ENCODE measurements at places on chromosomes 1 and 21.

DNA sequence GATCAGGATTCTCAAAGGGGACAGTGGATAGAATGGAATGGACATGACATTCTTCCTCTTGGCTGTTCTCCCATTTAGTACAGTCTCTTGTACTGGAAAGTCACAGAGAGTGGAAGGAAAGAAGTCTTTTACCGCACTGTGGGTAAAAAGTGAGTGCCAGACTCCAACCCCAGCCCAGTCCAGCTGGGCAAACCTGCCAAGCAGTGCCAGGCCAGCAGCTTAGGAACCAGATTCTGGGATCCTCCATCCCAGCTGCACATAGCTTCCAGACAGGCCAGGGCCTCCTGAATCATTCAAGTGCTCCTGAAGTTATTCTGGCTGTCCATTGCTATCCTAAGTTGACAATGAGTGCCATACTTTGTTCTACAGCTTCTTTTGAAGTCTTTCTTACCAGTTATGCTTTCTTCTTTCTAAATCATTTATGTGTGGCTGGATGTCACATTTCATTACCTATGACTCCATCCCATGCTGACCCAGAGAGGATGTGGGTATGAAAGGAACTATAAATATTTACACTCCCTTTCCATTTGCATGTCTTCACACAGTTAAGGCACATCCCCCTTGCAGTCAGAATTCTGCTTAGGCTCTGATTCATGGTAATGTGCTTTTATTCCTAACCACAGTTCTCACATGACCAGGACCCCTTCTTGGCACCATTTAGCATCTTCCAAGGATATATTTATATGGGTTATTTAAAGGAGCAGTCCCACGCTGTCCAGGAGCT is 88.9 kb downstream of the AK5 start:
- no peak for DNase-seq

DNA sequence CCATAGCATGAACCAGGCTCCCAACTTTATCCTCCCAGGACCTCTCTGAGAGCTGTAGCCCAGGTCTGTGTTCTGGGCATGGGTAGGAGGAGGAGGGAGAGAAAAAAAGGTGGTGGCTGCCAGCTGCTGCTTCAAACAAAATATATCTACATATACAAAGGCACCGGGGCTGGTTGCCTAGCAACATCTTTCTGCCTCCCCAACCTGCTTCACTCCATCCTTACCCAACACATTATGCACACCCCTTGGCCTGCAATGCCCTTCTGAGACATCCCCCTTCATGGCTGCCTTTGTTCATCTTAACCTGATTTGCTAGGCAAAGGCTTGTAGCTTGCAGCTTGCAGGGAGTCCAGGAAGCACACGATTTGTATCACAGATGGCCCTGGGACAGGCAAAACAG is 27.2 kb upstream of the ATP1A1 start:
- DNase-seq, result no peak

DNA sequence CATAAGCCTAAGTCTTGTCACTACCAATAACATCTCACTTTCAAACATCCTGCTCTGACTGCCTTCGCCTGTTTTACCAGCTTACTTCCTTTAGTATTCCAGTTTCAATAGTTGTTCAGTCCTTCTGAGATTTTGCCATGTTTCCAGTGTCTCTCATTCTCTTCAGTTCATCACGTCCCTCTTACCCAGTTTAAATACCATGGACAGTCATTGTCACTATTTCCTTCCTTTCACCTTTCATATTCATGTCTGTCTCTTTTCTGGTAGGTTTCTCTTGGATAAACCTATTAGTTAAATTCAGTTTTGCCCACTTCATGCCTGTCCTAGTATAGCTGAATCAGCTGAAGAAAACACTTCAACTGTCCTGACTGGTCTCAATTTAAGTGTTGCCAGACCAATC is 5.9 kb downstream of the ATF6 start:
- no peak for DNase-seq

GRCh38 chr1:42806593-42806992 is 10.3 kb upstream of the ERMAP start:
- no peak for DNase-seq

GRCh38 chr1:40919475-40920011 is 57.4 kb upstream of the CITED4 start:
- no peak for DNase-seq
